Retina (tissue), 1 donor: ENCODE measurements at places on chromosomes 7 and 10.

GRCh38 chr7:121429798-121430197, 33.7 kb upstream of the FAM3C start:
- no peak for DNase-seq

- no peak for DNase-seq
Measured at GRCh38 chr7:16759840-16760239, 6.3 kb downstream of the TSPAN13 start.

DNA sequence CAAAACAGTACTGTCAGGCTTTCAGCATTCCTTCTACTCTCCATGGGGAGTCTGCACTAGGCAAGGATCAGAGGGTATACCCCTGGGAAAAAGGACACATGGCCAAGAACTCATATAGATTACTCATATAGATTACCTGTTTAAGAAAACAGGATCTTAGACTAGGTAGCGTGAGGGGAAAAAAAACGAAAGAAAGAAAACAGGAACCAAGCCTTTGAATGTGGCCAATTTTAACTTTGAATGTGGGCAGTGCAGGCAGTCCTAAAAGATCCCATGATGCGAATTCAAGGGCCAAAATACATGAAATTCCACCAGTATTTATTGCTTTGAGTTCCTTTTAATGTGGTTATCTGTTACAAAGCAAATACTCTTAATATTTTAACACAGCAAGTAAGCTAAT, 108.6 kb upstream of the TAC1 start:
- DNase-seq = no peak

DNA sequence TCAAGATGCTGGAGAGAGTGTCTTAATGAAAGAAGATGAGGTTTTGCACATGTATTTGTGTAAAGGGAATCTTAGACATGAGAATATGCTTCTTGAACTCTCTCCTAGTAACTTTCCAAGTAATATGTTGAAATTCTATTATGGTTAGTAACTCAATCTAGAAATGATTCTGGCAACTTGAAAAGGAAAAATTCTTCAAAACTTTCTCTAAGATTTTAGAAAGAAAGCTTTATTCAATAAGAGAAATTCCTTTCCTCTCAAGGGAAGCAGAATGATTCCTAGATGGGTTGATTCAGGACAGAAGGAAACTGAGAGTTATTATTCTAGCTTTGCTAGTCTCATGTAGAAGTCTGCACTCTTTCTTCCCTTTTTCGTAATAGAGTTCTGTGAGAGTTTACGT, 364.3 kb upstream of the PLXDC2 start:
- no peak for DNase-seq

- DNase-seq = no peak
Measured at GRCh38 chr10:96345222-96345621, 13.6 kb downstream of the OPALIN start.
